ENCODE measurements at places on chromosomes 4 and X.

DNA sequence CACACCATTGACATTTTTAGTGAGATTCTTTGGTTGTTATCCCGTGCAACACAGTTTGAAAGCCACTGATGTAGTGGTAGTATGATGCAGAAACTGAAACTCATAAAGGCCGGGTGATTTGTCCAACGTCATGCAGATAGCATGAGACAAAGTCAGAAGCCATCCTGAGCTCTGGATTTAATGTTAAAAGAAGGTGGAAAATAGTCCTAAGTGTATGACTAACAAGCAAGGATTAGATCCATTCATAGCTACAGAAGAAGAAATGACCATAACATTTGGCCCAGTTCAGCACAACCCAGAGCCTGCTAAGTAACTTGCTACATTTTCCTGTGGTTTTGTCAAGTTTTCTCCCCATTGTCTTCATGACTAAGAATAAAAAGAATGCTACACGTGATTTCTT is 142.4 kb downstream of the AMELX start:
- no peak for DNase-seq

GRCh38 chr4:128686032-128686465 is 123.5 kb upstream of the JADE1 start:
- DNase-seq: no peak

DNA sequence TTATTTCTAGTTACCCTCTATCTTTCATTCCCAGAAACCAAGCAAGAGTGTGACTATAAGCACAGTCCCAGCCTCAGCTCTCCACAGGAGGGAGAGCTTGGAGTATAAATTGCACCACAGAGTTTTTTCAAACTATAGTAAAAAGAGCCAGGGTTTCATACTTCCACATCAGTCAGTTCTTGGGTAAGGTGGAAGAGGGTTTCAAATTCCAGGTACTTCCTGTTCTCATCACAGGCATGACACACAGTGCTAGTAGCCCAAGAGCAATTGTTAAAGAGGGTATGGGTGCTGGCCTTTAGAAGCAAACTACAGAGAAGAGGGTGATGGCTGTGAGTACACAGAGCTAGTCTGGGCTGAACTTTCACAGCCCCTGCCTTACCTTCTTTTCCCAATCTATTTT is 5.7 kb upstream of the IL1RAPL1 start:
- no peak for DNase-seq

DNA sequence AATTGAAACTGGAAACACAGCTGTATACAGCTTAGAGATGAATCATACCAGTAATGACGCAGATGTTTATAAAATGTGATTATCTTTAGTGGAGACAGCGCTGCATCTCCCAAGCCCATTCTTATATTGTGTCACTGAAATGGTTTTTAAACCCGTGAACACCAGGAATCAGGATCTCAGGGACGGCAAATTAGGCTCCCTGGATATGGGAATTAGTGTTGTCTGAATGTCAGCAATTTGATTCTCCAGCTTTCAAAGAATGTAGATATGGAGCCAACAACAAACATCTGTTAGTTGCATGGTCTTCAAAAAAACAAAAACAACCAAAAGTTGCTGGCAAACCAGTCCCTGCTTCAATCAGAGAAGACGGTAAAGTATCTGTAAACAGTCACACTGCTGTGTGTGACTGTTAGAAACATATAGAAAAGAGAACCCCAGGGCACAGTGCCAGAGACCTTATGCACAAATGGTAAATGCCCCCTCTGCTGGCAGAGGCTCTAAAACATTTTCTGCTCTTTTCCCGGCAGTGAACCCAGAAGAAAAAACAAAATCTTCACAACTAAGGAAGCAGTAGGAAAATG is 351.9 kb upstream of the FTHL17 start:
- DNase-seq: no peak

GRCh38 chrX:70554523-70554922 is 109.9 kb downstream of the DLG3 start:
- no peak for DNase-seq

DNA sequence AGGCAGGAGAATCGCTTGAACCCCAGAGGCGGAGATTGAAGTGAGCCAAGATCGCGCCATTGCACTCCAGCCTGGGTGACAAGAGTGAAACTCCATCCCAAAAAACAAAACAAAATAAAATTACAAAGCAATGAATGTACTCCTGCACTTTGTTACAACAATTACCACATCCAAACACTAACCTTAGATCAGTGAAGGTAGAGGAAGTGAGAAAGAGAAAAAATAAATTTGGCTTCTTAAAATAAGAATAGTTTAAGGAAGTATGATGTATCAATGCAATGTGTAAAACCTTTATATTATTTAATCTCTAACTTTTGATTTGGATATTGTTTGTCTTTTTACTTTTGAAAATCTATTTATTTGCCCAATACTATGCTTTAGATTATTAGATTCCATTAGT is 21.7 kb upstream of the CSN1S1 start:
- no peak for DNase-seq

DNA sequence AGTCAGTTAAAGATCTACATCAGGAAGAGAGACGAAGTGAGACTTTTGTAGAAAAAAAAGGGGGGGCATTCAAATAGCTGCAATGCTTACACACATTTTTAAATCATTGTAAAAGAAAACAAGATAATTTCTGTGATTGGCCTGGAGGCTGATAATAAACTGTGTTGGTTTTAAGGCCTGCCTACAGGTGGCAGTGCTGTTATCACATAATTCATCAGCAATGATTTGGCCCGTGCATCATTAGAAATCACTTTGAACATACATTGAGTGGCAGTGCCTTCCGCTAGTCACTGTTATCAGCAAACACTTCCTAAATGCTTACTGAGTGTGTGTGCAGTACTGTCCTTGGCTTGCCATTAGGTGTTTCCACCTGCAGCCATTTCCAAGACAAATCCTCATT is 831.9 kb downstream of the TRIML1 start:
- no peak for DNase-seq

DNA sequence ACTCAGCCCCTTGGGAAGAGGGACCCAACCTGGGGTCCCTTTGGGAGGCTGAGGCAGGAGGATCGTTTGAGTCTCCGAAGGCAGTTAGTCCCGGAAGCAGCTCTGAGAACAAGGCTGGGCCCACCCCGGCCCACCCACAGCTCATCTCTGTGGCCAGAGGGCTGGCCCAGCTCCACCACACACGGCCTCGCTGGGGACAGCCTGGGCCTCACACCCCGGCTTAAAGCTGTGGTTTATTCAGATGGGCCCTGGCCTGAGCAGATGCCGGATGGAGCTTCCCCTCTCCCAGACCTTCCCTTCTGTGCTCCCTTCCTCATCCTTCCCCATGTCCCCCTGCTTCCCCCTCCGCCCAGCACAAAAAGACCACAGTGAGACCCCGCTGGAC is 54.4 kb downstream of the FAM53A start:
- no peak for DNase-seq

DNA sequence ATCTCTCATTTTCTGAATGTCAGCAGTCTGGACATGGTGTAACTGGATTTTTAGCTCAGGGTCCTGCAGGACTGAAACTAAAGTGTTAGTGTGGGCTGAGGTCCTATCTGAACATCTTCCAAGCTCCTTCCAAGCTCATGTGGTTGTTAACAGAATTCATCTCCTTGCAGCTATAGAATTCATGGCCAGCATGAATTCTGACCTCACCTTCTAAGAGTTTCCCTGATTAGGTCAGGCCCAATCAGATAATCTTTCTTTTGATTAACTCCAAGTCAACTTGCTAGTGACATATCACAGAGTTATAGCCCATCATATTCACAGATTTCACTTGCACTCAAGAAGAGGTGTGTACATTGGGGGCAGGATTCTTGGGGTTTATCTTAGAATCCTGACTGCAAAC is 59.5 kb downstream of the LIMCH1 start:
- no peak for DNase-seq

GRCh38 chr4:7871356-7871755 is 68.3 kb downstream of the AFAP1 start:
- no peak for DNase-seq

GRCh38 chr4:70511365-70511764 is 7.0 kb upstream of the AMTN start:
- DNase-seq: no peak

DNA sequence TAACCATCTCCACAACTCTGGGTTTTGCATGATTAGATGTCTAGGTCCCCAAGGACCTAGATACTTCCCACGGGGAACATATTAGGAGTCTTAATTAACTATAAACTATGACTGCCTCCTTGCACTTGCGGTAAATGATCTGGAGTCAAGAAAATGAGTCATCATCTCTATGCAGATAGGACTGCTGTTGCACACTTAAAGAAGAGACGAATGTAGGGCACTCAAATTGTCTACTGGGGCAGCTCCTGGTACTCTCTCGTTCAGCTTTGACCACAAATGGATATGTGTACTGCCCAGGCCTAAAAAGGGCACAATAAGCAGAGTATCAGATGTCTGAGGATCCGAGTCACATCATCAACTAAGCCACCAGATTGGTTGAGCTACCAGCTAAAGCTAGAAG is 1783.4 kb upstream of the AGA start:
- DNase-seq: no peak

- no peak for DNase-seq
Observed at GRCh38 chr4:108465886-108466500, 154.4 kb upstream of the RPL34 start.

- no peak for DNase-seq
Observed at GRCh38 chr4:158065176-158065575, 107.6 kb downstream of the GASK1B start.

DNA sequence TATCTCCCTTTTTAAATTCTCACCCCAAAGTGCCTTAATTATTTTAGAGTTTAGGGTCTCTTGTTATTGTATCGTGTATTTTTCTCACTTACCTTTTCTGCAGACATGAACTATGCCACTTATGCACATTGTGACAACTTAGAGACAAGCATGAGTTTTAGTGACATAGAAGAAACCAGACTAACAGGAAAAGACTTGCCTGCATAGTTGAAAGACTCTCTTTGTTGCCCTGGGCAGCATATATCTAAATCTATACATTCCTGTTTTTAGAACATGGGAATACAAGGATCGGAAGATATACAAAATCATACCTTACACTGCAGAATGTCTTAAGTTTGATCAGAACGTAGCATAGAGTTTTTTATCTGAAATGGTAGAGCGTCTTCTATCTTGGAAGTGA is 45.1 kb upstream of the ANKRD17 start:
- no peak for DNase-seq

DNA sequence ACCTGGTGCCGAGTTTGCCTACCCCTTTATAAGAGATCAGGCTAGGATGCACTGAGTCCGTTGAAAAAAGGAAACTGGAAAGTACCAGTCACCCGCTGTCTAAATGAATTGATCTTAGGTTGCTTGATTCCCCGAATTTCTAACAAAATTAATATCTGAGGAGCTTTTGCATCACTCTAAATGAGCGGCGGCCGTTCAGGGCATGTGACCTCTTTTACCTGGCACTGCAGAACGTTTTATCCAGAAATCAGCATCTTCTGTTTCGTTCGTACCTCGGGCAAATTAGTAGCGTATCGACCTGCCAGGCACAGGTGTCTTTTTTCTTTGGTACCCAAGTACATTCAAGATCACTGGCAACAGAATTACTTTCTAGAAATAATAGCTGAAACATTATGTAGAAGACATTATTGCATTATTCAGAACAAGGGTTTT is 876 bp downstream of the KLHL2 start:
- no peak for DNase-seq

GRCh38 chr4:108426493-108426892 is 193.9 kb upstream of the RPL34 start:
- no peak for DNase-seq

DNA sequence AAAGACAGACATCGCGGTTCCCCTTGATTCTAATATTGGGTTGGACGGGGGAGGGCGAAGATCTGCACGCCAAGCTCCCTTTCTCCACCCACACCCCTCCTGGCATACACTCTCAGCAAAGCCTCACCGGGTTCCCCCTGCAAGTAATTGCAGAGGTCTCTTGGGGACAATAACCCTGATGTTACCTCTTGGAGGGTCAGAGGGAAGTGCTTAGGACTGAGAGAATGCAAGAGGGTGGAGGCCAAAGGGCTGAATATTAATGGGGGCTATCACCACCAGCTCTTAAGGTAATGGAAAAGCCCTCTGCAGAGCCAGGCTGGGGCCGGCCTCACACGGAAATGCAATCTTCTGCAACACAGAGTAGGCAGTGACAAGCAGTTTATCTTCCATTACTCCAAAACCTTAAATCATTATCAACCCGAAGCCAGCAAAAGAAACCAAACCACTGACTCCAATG is 344.1 kb upstream of the GATB start:
- DNase-seq: no peak

- DNase-seq: no peak
Observed at GRCh38 chr4:141153751-141154510, 20.7 kb upstream of the RNF150 start.

GRCh38 chr4:8238515-8239053 is 31.0 kb upstream of the HTRA3 start:
- no peak for DNase-seq

DNA sequence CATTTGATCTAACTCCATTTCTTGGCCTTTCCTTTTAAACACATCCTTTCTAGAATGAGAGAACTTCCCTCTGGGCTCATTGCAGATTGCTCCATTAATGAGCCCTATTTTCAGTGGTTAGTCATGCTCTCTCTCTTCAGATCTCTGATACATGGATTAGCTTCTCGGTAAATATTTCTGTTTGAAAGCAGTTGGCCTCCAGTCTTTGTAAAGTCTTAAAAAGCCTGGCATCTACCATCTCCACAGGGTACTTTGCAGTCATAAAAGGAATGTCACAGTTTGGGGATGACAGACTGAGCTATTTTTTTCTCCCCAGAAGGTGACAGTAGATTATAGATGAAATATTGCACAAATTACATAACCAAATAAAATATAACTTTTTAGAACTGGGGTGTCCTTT is 72.7 kb downstream of the UNC5C start:
- DNase-seq: no peak

DNA sequence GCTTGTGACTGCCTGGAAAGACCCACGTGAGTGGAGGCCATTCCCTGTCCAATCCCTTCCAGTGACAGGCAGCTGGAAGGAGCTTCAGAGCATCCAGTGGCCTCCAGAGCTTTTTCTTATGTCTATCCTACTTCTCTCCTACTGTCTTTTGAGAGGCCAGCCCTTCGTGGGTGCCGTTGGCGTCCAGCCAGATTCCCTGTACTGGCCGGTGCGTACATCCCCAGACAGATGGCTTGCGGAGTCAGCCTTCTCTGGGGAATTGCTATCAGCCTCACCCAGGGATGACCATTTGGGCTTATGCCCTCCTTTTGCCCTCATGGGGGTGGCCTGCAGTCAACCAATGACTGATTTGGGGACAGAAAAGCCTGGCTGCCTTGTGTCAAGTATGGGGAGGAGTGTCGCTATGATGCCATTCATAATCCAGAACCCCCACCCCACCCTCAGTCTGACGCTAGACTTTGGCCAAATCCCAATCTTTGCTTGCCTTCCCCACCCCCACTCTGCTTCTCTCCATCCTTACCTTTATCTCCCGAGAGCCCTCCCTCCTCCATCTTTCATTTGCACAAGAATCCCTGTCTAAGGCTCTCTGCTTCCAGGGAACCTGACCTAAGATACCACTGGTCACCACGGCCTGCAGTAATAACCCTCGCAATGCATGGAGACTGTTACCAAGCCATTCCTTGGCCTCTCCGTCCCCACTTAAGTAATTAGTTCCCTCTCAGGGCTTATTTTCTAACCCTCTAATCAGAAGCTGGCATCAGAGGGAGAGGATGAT is 150.3 kb upstream of the BCOR start:
- DNase-seq: no peak

- peak; percentile 93 for DNase-seq
Observed at GRCh38 chr4:1579901-1580691, 104.0 kb downstream of the FAM53A start.
